ENCODE measurements at places on chromosomes 3 and 15. TPM values are rescaled to one million over a fixed set of nuclear protein-coding genes. Genes with fewer than 3 reads are reported as not detected.

GRCh38 chr3:167162083-167162482, 218.0 kb downstream of the ZBBX start:
- DNase-seq, result no peak

- no peak for DNase-seq
Observed at GRCh38 chr3:180808823-180809575, 103.5 kb upstream of the FXR1 start.

DNA sequence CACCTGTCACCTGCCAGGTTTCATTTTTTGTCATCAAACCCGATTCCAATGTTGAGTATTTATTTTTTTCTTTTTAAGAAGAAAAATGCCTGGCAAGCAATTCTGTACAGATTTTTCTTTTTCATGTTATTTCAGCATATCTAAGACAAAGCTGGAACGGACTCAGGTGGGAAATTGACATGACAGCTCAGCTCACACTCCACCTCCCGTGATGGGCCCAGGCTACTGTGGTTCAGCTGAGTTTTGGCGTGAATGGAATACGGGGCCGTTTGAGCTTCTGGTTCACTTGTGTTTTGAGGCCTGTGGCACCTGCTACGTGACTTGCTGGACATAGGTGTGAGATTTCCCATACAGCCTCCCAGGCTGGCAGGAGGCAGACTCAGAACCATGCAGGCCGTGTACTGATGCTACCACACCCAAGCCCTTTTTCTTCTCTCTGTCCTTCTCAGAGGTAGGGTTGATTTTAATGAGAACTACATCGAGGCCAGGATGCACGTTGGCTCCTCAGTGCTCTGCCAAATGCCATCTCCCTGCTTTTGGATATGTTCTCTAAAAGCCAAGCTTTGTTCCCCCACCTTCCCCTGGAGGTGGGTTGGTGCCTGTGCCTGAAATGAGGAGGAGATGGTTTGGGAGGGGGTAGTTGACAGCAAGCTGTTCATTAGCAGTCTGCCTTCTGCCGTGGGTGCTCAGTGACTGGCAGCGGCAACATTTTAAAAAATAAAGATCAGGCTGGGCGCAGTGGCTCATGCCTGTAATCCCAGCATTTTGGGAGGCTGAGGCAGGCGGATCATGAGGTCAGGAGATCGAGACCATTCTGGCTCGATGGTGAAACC, 48.7 kb downstream of the TRAK1 start:
- no peak for DNase-seq

DNA sequence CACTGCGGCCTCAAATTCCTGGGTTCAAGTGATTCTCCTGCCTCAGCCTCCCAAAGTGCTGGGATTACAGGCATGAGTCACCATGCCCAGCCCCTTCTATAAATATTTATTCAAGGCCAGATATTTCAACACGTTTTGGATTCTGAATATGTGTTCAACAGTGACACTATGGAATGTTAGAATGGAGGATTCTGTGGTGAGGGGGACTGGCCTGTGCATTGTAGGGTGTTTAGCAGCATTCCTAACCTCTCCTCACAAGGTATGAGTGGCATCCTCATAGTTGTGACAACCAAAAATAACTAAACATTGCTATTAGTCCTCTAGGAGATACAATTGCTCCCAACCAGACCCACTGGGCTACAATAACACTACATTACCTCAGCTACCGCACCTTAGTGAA, 104.0 kb upstream of the ATP10A start:
- DNase-seq, result no peak

GRCh38 chr3:171356251-171356650, 104.0 kb downstream of the TNIK start:
- no peak for DNase-seq

- DNase-seq, result no peak
Observed at GRCh38 chr3:146715170-146715569, 110.0 kb upstream of the PLSCR5 start.

GRCh38 chr3:48575366-48575765, 11.8 kb upstream of the UCN2 start:
- DNase-seq, result no peak

- DNase-seq, result no peak
Observed at GRCh38 chr3:149266736-149267135, 45.1 kb upstream of the CP start.

- no peak for DNase-seq
Observed at GRCh38 chr3:172617976-172618375, 92.9 kb downstream of the NCEH1 start.

KBTBD13 gene
- total RNA-seq, result not detected

GRCh38 chr3:14463330-14464140, 61.1 kb downstream of the SLC6A6 start:
- no peak for DNase-seq

GRCh38 chr3:122985539-122985938, 42.0 kb downstream of the SEMA5B start:
- no peak for DNase-seq

DNA sequence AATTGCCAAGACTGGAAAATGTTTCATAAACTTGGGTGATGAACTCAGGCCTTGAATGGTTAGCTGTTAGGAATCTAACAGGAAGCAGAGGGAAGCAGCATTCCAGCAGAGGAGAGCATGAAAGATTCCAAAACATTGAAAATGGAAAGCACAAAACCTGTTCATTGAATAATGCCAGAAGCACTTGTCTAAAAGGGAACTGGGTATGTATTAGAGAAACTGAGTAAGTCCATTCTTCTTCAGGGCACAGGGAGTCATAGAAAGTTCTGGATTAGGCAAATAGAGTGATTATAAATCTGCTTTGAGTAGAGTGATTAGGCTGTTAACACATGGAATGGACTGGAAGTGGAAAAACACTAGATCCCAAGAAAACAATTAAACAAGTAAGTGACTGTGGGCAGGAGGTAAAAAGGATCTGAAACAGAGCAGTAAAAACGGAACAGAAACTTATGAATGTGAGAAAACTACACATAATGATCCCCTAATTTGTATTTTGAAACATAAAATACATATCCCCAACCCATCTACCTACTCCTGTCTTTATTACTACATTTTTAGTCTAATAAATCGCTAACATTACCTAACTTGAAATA, 343.4 kb downstream of the TBC1D5 start:
- no peak for DNase-seq

DNA sequence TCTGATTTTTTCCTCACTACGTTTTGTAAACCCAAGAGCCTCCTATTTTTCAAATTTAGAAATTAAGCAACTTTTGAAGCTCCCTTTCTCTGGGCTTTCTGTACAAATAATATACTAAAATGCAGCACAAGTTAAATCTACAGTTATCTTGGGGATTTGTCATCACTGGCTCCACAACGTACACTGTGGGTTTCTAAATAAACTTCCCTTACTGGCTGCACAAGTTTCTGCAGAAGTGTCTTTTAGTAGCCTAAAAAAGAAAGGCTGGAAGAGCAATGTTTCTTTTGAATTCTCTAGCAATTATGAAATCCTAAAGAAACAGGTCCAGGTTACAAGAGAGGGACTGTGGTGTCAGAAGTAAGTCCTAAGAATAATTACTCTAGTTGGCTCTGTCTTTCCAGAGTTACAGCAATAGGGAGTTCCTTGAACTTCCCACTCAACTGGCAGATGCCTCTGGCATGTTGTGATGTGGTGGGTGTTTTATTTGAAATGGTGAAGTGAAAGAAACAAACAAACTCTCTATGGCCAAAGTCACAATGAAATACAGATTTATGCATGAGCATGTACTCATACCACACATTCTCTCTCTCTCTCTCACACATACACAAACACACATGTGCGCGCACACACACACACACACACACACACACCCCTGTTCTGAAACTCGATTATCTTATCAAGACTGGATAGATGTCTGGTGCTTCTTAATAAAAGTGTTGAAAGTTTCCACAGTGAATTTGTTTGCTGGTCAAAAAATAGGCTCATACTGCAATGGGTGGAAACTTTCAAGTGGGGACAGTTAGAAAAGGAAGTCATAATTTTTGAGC, 198.2 kb downstream of the SSR3 start:
- DNase-seq, result no peak

C3orf70 gene
- 8.8 TPM for total RNA-seq

DNA sequence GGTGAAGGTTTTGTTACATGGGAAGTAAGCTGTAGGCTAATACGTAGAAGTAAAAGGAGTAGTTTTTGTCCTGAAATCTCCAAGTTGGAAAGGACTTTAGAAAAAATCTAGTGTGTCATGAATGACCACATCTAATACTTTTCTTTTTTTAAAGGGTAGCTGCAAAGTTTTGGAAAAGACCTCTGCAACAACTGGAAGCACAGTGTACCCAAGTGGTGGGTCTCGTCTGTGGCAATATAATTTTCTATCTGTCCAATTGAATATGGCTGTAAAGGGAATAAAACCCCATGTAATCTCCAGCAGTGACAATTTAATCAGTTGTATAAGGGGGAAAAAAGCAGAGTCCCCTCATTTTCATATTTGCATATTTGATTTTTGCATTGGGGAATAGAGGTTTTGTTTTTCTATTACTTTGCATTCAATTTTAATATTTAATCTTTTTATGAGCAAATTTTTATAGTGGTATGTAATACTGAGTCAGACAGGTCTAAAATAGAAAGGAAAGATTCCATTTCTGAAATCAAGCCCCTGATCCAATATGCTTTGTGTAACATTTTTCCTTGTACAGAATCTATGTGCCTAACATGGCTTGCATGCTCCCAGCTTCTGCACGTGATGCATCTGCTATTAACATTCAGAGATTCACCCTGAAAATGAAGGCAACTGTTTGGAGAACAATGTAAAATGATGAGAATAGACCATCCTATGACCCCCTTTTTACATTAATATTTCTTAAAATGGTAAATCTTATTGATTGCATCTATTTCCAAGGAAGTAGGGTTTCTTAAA, 531.4 kb downstream of the ZIC1 start:
- DNase-seq, result no peak

GRCh38 chr3:136787349-136787748, 31.6 kb upstream of the SLC35G2 start:
- no peak for DNase-seq

DNA sequence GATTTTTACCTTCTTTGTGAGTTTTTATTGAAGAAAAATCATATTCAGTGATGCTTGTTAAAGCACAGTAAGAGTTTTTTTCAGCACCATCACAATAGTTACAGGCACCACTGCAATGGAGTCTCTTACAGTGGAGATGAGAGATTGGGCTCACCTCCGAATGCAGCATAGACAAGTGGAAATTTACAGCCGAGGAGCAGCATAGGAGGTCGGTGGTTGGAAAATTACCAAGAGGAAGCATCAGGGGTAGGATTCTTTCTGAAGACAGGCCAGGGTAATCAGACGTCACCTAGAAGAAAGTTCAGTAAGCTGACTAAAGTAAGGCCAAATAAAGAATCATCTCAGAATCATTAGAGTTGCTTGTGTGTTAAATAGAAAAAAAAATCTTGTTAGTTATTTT, 491.6 kb downstream of the RBMS3 start:
- no peak for DNase-seq

DNA sequence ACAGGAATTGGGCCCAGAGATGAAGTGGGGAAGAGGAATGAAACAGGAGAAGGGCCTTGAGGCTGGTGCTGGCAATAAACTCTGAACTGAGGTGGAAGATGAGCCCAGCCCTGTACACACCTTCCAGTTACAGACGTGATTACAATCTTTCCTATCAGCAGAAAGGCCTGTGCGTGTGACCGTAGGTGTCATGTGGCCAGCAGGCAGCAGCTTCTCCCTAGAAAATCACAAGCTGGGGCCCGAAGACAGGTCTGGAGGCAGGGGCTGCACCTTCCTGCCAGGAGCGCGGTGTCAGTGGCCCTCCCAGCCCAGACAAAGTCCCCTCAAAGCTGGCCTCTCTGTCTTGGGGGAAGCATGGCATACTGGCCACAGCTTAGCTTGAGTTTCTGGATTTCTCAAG, 16.7 kb upstream of the PIGZ start:
- no peak for DNase-seq

- no peak for DNase-seq
Observed at GRCh38 chr3:55910543-55910942, 423.4 kb upstream of the WNT5A start.

- DNase-seq, result no peak
Observed at GRCh38 chr15:60697750-60698149, 218.8 kb upstream of the ICE2 start.

DNA sequence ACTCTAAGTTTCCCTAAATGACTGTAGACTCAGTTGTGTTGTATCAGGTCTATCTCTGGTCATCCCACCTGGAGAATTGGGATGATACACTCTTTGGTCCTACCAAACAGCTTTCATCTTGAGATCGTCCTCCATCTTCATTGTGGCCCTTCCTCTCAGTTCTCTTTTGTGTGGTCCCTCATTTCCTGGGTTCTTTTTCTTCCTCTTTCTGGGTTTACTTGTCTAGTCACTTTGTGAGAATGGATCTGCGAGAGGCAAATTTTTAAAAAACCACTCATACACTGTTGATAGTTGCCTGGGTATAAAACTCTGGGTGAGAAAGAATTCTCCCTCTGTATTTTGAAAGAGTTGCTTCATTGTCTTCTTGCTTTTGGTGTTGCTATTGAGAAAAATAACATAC, 6.0 kb upstream of the AMOTL2 start:
- no peak for DNase-seq
